NCI-H1436 (cell line): ENCODE measurements at places on chromosomes 4 and X.

GRCh38 chr4:138901177-138901576 is 114.4 kb upstream of the NOCT start:
- no peak for DNase-seq

GRCh38 chr4:94226763-94227162 is 19.1 kb downstream of the SMARCAD1 start:
- no peak for DNase-seq

GRCh38 chr4:55965585-55965984 is 16.8 kb downstream of the CEP135 start:
- no peak for DNase-seq

- DNase-seq = no peak
Observed at GRCh38 chrX:14832151-14832550, 40.7 kb downstream of the FANCB start.

- DNase-seq = no peak
Observed at GRCh38 chr4:58435871-58436270, 1325.7 kb upstream of the IGFBP7 start.

DNA sequence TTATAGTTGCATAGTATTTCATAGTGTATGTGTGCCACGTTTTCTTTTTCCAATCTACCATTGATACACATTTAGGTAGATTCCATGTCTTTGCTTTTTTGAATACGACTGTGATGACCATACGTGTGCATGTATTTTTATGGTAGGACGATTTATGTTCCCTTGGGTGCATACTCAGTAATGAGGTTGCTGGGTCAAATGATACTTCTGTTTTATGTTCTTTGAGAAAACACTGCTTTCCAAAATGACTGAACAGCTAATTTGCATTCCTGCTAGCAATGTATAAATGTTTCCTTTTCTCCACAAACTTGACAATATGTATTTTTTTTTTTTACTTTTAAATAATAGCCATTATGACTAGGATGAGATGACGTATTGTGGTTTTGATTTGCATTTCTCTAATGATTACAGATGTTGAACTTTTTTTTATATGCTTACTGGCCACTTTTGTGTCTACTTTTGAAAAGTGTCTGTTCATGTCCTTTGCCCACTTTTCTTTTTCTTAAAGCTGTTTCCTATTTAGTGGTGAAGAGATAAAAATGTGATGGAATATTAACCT is 969.5 kb upstream of the NDST4 start:
- DNase-seq = no peak

DNA sequence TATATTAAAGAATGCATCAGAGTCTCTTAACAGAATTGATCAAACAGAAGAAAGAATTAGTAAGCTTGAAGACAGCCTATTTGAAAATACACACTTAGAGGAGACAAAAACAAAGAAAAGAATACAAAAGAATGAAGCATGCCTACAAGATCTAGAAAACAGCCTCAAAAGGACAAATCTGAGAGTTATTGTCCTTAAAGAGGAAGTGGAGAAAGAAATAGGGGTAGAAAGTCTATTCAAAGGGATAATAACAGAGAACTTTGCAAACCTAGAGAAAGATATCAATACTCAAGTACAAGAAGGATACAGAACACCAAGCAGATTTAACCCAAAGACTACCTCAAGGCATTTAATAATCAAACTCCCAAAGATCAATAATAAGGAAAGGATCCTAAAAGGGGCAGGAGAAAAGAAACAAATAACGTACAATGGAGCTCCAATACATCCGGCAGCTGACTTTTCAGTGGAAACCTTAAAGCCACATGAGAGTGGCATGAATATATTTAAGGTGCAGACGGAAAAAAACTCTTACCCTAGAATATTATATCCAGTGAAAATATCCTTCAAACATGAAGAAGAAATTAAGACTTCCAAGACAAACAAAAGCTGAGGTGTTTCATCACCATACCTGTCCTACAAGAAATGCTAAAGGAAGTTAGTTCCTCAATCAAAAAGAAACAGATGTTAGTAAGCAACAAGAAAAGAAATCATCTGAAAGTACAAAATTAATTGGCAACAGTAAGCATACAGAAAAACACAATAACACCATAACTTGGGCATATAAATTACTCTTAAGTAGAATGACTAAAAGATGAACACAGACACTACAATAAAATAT is 36.1 kb downstream of the LRBA start:
- DNase-seq = no peak
